Stimulated activated CD4-positive, alpha-beta T cell treated with anti-CD3 and anti-CD28 coated beads, Interleukin-15, amount 100 ng/mL, for 1 hour (primary cell): ENCODE measurements at places on chromosomes 2 and 18.

DNA sequence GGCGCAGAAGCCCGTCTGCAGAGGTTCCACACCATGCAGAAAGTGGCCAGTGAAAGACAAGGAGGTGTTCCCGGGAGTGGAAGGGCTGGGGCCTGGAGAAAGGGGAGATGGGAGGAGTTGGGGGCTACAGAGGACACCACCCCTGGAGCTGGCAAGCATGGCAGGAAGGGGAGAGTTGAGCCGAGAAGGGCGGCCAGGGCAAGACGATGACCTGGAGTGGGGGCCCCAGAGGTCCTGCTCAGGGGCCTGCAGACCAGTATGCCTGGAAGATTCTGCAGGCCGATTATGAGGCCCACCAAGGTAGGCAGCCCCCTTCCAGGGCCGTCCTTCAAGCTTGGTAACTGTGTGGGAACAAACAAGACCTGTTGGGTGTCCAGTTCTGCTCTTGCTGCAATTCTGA, 33.1 kb downstream of the RBFA start:
- no peak for DNase-seq

GRCh38 chr2:38631976-38632375, 29.2 kb upstream of the HNRNPLL start:
- DNase-seq: no peak

- DNase-seq: no peak
Measured at GRCh38 chr2:105103481-105103880, 65.6 kb downstream of the MRPS9 start.

GRCh38 chr2:8640498-8640897, 41.4 kb upstream of the ID2 start:
- DNase-seq: no peak

DNA sequence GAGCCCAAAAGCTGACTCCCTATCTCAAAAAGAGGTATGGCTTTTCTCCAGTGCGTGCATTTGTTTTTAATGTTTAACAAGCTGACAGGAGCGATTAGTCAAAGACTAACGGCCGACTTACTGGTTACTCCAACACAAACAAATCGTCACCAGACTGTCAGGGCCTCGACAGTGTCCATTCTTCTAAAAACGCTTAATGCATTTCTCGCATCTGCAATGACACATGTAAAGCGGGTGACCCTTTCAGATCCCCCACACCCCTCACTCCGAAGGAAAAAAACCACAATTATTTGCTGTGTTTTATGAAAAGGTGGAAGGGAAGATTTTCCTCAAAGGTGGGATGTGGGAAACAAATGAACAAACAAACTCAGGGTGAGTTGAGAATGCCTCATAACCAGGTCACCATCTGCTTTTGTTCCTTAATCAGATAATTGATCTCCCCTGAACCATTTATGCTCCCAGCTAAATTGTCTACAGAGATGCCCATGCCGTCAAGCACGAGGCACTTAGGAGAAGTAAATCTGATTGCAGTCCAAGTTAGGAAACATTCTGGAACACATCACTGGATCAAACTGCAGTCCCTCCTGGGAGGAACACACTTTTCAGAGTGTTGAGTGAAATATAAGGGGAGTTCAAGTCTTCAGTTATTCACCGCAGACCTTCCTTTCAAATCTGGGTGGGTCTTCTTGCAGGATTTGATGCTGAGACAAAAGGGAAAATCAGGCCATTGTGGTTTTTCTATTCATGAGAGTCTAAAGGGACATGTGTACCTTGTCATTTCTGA, 340.8 kb downstream of the CMPK2 start:
- DNase-seq: no peak

- DNase-seq: no peak
Measured at GRCh38 chr2:30225131-30225762, 6.1 kb upstream of the LBH start.

DNA sequence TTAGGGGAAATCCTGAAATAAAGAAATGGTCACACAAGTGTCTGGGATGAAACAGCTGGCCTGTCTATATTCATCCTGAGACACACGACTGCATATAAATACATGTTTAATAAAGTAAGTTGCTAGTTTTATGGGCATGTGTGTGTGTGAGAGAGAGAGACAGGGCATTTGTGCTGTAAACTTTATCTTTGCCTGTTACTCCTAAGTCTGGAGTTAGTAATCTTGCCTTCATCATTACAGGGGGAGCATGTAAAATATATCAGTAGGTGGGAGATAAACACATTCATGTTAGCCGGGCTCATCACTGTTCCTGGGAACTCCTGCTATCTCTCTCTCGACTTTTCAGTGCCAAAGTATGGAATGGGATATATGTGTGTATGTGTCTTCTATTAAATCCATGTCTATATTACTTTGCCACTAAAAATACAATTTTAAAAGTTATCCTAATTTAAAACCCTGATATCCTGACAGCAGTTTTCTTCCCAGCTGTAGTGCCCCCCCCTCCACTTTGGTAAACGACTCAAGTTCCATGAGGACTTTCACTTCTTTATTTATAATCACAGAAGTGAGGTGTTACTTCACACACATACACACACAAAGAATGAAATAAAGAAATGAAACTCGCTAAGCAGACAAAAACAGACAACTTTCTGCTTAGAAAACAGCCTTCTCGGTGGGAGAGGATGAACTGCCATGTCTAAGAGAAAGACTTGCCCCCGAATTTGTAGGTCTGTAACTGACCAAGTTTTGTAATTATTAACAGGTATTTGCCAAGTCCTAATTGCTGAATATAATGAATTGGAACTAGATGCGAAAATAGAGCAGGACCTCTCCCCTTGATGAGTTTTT, 947 bp downstream of the ZEB2 start:
- no peak for DNase-seq

- DNase-seq: no peak
Measured at GRCh38 chr2:234751275-234751973, 200.4 kb upstream of the SH3BP4 start.

DNA sequence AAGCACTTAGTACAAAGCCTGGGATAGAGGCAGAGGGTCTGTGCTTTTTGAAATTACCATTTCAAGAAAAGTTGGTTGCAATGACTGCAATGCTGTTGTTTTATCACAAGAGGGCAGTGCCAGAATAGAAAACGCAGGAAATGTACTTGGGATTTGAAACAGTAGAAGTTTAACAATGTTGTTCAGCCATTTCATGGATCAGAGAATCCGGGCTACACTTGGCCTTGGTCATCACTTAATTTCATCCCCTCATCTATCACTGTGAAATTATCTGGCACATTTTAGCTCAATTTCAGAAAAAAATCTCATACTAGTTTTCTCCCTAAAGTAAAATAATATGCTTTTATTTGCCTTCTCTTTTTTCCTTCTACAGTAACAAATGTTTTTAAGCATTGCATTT, 70.8 kb downstream of the RAPGEF4 start:
- DNase-seq: no peak

DNA sequence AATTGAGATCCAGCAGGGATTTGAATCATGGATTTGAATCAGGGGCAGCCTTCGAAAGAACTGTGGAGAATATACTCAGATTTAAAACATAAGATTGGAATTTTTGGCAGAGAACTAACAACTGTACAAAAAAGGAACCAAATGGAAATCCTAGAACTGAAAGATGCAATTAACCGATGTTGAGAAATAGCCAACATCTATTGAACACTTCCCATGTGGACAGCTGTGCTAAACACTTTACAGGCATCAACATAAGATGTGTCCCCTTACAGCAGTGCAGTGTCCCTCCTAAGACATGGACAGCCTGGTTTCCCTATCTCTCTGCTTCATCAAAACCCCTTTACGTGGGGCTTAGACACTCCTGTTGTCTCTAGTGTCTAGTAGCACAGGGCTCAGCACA, 3.7 kb upstream of the IL1RN start:
- no peak for DNase-seq

DNA sequence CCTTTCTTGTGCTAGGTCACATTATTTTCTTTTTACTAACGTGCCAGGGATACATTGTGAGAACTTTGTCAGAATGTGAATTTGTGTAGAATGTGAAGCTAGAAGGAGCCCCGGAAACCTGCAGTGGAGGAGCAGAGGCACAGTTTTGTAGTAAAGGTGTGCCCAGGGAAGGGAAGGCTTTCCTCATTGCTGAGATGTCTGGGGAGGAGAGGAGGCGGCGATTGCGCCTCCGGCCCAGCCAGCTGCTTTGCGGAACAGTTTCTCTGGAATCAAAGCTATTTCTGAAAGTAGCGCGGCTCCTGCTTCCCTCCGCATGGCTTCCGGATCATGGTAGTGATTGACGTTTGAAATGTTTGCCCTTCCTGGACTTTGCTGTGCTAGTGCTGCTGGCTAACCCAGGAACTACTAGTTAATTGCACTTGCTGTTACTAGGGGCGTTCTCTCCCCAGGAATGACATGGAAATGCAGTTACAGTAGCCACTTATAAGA, 83.1 kb upstream of the RBM44 start:
- DNase-seq: no peak

GRCh38 chr2:230893338-230893737, 28.6 kb downstream of the ITM2C start:
- DNase-seq: no peak

DNA sequence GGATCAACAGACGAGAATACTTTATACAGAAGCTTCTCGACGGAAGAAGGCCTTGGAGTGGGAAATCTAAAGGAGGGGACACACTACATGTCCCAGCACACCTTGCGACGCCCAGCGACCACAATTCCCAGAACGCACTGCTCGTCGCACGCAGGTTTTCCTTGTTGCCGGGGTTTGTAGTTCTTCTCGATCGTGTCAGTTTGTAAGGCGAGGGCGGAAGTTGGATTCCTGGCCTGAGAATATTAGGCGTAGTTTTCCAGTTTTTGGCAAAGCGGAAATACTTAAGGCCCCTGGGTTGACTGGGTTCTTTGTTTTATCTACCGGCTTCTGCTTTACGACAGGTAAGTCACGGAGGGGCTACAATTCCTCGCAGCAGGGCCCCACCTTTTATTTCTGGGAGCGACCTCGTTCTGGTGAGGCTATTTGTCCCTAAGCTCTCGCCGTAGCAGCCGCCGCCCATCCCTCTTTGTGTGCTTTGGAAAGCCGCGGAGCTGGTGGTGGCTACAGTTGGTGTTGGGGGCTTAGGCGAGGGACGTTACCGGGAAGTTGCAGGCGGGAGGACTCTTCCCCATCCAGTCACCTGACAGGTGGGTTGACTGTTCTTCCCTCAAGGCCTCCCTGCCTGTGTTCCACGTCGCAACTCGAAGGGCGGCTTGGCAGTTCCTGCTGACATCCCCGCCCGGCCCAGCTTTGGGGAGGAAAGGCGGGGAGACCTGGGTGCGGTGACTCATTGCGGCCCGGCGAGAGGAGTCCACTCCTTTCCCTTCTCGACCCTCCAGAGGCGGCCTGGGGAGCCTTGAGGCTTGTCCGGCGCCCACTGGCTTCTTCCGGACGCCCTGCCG, at the start of gene DYNC1I2:
Gene DYNC1I2, plus strand, starts transcription at position 183 of the 842 bp plus-strand sequence. CDS start 2,687 bp downstream, outside the sequence.
- DNase-seq: peak; percentile 39

DNA sequence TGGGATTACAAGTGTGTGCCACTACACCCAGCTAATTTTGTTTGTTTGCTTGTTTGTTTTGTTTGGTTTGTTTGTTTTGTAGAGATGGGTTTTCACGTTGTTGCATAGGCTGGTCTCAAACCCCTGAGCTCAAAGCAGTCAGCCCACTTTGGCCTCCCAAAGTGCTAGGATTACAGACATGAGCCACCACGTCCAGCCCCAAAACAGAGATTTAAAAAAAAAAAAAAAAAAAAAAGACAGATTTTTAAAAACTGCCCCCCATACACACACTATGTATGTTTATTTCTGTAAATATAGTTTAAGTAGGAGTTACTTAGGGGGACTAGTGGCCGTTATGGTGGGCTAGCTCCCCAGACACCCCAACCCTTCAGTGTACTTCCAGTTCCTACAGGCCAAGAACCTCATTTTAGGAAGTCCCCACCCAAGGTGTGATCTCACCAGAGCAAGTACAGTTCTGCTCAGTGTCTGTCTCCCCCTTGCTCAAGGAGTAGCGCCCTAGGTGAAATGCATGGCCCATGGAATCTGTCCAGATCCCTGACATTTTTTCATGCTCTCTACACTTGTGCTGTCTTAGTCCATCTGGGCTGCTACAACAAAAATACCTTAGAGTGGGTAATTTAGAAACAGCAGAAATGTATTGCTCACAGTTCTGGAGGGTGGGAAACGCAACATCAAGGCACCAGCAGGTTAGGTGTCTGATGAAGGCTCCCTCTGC, 1.6 kb upstream of the TMBIM1 start:
- no peak for DNase-seq

GRCh38 chr18:44370861-44371260, 309.8 kb upstream of the SETBP1 start:
- no peak for DNase-seq

DNA sequence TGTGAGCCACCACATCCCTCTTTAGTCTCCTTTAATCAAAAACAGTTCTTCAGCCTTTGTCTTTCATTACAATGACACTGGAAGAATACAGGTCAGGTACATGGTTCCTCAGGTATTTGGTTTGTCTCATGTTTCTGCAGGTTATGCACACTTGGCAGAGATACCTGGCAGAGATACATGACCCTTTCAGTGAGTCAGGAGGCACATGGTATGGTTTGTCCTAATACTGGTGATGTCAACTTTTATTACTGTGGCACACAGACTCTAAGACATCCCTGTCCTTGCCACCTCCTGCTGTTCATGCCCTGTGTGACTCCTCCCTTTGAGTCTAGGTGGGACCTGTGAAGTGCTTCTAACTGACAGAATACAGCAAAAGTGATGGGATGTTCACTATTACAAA, 58.4 kb downstream of the SPIRE1 start:
- DNase-seq: no peak

GRCh38 chr2:136117909-136118818, at the start of gene CXCR4:
Gene CXCR4, minus strand, starts transcription at chr2:136118149. Its CDS starts 89 bp downstream, at chr2:136118060.
- peak; percentile 72 for DNase-seq

DNA sequence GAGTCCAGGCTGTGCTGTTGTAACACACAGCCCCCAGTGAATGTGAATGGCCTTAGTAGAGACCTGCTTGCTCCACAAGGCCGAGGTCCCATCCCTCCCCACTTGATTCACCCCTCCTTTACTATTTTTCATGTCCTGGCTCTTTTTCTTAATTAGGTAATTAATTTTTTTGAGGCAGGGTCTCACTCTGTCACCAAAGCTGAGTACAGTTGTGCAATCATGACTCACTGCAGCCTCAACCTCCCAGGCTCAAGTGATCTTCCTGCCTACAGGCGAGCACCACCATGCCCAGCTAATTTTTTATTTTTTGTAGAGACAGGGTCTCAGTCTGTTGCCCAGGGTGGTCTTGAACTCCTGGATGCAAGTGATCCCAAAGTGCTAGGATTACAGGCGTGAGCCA, 19.3 kb downstream of the FBLN7 start:
- DNase-seq: no peak

- DNase-seq: no peak
Measured at GRCh38 chr2:207950063-207950760, 75.1 kb downstream of the PLEKHM3 start.
